ENCODE measurements at places on chromosomes 6 and 20.

DNA sequence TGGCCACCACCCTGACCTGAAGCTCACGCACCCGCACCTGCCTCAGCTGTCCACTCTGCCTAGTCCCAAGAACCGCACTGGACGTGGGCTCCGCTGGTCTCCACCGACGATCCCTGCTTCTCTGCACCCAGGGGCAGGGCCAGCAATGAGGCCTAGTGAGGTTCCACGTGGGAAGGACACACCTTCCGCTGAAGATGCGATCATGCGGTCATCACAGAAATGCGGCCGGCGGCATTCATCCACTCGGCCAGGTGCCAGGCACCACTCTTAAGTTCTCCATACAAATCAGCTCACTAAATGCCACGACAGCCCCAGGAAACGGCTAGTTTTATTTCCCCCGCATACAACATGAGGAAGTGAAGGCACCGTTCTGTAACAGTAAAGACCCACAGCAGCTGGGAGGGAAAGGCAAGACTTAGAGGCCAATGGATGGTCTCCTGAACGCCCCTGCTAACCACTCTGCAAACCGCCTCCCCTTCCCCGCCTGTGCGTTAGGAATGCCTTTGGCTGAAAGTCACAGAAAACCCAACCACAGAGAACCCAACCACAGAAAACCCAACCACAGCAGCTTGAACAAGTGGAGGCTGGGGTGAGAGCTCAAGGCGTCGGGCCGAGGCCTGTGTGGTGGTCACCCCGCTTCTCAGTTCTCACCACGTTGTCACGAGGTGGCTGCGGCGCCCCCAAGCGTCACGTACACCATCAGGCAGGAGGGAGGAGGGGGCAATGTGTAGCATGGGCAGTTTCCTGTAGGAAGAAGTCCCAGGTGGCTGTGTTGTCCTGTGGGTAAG is 204.4 kb downstream of the TAF4 start:
- DNase-seq, result no peak

DNA sequence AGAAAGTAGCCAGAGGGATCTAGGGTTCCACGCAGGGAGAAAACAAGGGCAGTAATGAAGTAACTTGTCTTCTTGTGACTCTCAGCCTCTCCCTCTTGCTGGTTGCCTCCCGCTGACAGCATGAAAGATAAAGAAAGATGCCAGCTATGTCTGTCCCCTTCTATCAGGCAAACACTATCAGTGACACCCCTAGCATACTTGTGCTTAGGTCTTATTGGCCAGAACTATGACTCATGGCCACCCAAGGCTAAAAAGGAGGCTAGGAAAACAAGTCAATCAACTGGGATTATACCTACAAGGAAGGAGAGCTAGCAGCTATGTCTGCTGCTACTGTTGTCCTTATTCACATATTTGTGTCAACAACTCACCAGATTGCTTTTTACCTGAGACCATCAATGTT is 206.8 kb upstream of the SOX4 start:
- no peak for DNase-seq

DNA sequence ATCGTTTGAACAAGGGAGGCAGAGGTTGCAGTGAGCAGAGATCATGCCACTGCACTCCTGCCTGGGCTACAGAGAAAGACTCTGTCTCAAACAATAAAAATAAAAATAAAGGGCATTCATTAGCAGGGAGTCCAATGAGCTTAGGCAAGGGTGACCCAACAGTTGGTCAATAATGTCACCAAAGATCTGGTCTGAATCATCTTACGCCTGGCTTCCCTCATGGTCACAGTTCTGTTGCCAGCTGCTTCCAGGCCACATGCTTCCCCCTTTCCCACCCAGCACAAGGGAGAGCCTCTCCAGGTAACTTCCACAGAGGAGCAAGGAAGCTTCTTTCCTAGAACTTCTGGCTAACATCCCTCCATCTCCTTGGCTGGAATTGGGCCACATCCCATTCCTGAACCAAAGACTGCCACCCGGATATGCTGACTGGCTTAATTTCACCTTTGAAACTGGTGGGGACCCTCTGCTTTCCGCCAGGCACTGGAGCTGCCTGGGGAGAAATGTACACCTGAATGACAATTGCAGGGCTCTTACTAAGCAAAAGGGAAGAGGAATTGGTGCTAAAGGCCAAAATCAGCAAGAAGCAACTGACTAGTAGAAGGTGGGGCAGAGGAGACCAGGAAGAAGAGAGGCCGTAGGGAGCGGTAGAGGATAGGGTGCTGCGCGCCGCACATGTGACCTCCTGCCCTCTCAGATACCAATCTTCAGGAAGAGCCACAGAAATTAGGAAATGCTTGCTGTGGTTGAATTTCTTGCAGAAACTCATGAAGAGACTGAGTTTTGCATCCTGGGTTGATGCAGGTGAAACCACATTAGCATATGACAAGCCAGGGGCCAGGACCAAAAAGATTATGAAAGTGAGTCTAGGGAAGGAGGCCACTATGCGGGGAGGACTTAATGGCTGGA is 8.3 kb upstream of the SCML4 start:
- DNase-seq, result no peak

DNA sequence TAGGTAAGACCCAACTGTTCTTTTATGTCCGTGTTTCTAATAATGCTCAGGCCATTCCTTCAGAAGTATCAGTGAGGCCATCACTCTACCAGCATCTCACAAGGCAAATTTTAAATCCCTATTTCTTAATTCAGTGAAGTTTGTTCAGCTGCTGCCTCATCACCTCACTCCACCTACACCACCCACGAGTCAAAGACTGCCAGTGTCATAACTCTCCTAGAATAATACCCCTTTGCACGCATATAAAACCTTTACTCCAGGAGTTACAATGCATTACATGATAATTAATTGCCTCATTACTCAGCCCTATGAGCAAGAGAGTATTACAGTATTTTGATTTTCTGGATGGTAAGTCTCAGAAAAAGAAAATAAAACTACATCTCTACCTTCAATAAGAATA is 793.6 kb downstream of the TFAP2A start:
- no peak for DNase-seq

GRCh38 chr20:47489448-47489872 is 12.2 kb upstream of the NCOA3 start:
- DNase-seq, result no peak

GRCh38 chr6:132964101-132964867 is 149.9 kb downstream of the RPS12 start:
- no peak for DNase-seq

- no peak for DNase-seq
Measured at GRCh38 chr20:48705240-48706115, 122.3 kb downstream of the PREX1 start.

Data from activated CD4-positive, alpha-beta T cell treated with anti-CD3 and anti-CD28 coated beads for 24 hours (primary cell).